GM12864 (cell line): ENCODE measurements at places on chromosomes 7 and 10.

- no peak for DNase-seq
These were observed 17.0 kb upstream of the INSIG1 start for GRCh38 chr7:155280446-155281397.

DNA sequence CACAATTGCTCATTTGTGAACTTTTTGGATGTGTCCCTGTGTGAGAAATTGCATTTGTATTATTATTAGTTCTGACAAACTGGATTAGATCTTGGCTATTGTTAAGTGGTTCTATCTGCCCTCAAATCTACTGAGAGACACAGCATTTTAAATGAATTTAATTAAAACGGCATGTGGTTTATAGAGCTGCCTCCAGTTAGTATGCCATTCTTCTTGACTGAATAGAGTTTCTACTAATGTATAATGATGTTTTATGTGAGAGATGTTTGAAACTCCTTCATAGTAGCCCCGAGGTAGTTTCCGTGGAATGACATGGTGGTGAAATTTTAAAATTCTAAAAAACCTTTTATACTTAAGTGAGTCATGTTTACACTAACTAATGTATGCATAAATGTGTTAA lies 110.9 kb downstream of the DYNC1I1 start:
- DNase-seq = no peak

DNA sequence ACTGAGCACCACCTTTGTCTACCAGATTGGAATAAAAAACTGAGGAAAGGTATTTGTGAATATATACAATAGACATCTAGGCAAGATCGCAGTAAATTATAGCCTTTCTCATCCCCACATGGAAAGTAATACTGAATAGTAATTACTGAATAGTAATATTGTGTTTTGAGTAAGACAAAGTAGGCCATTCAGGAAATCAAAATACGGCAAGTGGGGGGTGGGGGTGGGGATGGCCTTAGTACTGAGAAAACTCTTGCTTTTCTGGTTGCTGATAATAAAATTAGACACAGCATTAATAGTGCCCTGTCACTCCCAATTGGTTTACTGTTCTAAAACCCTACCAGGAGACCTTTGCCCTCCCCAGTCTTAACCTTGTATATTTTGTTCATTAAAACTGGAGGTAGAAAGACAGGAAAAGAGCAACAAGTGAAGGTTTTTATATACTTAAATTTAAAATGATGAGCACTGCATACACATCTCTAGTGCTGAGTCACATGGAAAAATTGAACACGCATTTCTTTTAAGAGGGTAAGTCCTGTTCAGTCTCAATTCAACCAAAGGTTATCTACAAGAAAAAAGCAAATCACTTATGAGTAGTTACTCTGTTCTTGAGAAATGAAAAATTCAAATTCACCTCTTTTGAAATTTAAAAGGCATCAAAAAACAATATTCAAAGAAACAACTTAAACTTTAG lies 65.6 kb downstream of the IGF2BP3 start:
- DNase-seq = no peak

DNA sequence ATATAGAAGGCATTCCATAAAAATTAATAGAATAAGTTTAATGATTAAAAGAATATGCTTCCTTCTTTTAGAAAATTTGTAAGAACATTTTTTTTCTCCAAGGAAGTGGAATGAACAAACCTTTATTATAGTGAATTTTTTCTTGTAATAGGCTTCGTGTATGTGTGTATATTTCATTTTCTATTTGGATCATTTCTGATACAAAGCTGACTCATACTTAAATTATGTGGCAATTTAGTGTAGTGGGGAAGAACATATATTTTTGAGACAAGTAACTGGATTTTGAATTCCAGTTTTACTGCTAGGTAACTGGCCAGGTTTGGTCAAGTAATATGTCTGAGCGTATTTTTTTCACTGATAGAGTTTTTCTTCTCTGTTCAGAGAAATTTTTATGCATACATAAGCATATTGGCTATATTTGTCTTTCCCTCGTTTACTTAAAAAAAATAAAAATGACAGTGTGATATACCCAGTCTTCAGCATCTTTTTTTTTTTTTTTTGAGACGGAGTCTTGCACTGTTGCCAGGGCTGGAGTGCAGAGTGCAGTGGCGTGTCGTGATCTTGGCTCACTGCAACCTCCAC lies 50.8 kb downstream of the CDK13 start:
- DNase-seq = no peak

GRCh38 chr7:96833676-96834453 lies 124.2 kb upstream of the SEM1 start:
- DNase-seq = no peak

GRCh38 chr7:8592167-8592566 lies 158.8 kb downstream of the NXPH1 start:
- no peak for DNase-seq

GRCh38 chr10:91629715-91630549 lies 2.9 kb downstream of the PPP1R3C start:
- DNase-seq = no peak

- no peak for DNase-seq
These were observed 27.2 kb upstream of the PLEKHA1 start for GRCh38 chr10:122347170-122347841.

GRCh38 chr10:133336577-133337369 lies at the start of gene CALY:
Gene CALY, minus strand, starts transcription at chr10:133336896. Its CDS starts 7,907 bp downstream, at chr10:133328989.
- DNase-seq = no peak

GRCh38 chr10:102153093-102153620 lies 968 bp downstream of the NOLC1 start:
- no peak for DNase-seq

- DNase-seq = no peak
These were observed 477.7 kb upstream of the TPK1 start for GRCh38 chr7:145313551-145313950.

DNA sequence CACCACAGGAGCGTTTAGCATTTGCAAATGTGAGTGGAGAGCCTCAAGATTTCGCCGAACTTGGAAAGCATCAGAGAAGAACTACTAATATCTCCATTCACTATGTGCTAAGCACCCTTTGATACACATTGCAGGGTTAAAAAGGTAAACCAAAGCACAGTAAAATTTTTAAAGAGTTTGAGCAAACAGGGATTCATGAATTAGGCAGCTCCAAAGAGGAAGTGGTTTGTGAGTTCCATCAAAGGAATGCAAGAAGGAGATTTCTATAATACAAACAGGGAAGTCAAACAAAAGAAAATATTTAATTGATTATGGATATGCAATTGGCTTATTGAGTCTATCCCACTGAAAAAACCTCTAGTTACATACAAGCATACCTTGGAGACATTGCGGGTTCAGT lies 81.1 kb upstream of the TMEM72 start:
- no peak for DNase-seq

DNA sequence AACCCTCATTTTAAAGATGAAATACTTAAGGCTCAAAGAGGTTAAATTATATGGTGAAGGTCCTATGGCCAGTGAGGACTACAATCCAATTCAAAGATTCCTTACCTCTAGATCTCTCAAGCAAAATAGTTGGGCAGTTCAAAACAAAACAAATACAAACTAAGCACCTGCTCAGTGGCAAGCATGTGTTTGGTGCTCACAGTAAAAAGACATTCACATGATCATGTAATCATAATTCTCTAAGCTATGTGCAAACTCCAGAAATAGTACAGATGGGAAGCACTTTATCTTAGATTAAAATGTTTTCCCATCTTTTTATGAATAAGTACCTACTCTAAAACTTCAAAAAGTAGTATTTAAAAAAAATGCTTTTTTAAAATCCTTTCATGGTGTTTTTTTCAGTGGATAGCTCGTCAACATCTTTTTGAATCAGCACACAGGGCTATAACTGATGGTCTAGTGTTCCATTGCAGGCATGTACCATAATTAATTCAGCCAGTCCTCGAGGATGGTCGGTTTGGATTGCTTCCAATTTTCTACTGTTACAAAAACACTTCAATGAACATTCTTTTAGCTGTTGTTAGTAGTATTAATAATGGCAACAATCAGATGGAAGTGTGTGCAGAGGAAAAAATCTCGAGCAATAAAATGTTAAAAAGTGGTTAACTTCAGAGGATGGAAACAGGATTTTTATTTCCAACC lies 58.4 kb downstream of the CHCHD3 start:
- DNase-seq = no peak

DNA sequence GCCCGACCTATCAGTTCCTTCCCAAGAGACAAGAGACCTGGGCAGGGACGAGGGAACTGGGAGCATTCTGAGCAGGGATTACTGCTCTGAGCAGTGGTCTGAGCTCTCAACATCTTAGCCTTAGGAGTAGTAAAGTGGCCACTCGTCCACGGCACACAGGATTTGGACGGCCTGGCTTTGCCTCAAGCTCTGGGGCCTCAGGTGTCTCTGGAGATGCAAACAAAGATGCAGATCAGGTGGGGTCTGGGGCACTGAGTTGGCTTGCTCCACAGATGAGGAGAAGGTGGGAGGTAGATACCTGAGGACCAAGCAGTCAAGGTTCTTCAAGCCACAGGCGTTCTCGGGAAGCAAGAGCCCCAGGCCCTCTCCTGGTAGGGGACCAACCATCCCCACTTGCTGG lies 16.1 kb upstream of the NPFFR1 start:
- DNase-seq = no peak

- DNase-seq = no peak
These were observed 426.5 kb upstream of the AKR1E2 start for GRCh38 chr10:4399556-4399955.

- no peak for DNase-seq
These were observed 63.8 kb downstream of the PARD3 start for GRCh38 chr10:34751272-34751671.

DNA sequence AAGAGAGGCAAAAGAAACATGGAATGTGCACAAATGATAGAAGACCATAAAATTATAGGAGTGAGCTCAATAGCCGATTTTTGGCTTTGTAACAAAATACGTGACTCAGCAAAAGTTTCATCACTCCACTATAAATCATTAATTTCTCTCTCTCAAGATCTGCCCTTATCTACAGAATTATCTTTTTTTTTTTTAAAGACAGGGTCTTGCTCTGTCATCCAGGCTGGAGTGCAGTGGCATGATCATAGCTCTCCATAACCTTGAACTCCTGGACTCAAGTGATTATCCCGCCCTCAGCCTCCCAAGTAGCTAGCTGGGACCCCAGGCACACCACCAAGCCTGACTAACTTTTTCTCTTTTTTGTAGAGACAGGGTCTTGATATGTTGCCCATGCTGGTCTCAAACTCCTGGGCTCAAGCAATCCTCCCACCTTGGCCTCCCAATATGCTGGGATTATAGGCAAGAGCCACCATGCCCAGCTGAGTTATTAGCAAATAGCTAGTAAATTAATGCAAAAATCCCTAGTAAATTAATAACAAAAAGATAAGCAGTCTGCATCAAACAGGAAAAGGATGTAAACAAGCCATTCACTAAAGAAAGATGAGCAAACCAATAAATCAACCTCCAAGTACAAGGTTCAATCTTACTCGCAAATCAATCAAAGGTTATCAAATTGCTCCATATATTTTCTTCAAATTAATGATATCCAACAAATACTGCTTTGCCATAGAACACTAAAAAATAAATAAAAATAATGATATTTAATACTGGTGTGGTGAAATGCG lies 450.7 kb downstream of the PARD3 start:
- DNase-seq = no peak

DNA sequence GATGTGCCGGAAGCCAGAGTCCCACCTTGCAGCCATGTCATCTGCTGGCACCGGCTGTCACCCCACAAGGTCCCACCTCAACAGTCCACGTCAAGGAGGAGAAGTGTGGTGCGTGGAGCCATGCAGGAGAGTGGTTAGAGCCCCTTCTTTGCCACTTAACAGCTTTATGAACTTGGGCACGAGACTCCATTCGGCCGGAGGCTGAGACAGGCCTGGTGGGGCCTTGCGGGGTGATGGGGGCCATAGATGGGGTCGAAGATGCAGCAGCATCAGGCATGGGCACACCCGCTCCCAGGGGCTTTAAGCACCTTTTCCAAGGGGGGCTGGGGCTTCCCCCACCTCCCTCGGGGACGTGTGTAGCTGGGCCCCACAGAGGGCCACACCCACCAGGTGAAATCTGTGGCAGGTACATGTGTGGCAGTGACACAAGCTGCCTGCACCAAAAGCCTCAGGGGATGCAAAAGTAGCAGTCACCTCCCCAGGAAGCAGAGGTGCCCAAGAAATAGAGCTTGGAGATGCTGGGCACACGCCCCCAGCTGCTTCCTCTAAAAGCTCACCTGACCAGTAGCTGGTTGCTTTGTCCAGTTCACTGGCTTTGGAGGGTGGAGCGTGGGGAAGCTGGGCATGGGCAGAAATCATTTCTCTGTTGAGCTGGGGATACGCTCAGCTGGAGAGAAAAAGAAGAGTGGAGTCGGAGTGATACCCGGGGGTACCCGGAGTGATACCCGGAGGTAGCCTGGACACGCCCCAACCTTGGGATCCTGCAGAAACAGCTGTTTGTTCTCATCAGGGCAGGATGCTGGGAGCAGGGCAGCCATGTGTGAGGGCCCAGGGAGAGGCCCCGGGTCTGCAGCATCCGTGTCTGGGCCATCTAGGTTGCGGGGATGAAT lies 199.8 kb downstream of the EBF3 start:
- DNase-seq = no peak

- no peak for DNase-seq
These were observed 318.6 kb downstream of the PTEN start for GRCh38 chr10:88181902-88182600.

- DNase-seq = no peak
These were observed 89.2 kb downstream of the RNF216 start for GRCh38 chr7:5692112-5692844.

DNA sequence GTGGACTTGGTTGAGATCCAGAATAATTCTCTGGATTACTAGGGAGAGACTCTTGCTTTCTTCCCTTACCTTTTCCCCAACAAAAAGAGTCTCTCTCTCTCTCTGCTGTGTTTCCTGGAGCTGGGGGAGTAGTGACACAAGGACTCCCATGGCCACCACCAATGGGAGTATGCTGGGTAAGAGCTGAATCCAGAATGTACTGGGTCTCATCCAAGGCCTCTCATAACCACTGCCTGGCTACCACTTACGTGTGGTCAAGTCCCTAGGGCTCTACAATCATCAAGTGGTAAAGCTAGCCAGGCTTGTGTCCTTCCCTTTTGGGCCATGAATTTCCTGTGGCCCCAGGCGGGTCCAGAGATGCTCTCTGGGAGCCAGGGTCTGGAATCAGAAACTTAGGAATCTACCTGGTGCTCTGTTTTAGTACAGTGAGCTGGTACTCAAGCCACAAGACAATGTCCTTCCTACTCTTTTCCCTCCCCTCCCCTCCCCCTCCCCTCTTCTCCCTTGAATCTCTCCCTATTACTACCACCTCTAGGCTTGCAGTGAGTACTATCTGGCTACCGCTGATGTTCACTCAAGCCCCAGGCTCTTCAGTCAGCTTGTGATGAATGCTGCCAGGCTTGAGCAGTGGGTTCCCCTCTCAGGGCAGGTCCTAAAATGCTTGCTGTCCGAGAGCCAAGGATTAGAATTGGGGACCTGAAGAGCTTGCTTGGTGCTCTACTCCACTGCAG lies 196.6 kb downstream of the BBS9 start:
- no peak for DNase-seq

DNA sequence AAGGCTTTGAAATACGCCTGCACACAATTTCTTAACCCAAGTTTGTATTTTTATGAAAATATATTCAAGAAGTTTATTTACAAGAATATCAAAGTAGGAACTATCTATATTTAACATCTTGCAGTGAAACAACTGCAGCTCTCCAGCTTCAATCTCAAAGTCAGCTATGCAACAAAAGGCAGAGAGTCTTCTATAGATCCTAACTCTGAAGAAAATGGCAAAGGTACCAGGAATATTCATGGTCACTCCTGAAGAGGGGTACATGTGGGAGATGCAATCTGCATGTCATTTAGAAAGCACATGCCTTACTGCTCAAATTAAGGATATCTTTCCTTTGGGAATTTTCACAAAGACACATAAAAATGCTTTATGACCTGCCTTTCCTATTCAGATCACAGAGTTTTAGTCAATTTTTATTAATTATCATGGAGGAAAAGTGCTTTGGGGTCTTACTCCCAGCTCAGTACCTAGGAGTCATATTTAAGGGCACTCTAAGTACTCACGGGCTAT lies 1.5 kb downstream of the ANK3 start:
- no peak for DNase-seq
